DMS153 (cell line): ENCODE measurements at places on chromosomes 11 and 22.

DNA sequence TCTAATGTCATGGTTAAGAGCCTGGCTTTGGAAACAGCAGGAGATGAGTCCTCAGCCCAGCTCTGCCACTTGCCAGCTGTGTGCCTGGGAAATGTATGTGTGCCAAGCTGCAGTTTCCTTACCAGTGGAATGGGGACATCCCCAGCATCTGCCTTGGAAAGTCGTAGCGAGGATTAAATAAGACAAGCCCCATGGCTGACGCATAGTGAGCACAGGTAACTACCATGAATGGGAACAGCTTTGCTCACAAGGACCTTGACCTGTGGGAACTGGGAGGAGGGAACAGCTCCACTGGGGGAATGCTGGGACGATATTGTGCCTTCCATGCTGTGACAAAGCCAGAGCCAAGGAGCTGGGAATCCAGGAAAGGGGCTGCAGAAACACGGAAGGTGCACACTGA is 2.6 kb upstream of the DSCAML1 start:
- DNase-seq: no peak

GRCh38 chr11:75867778-75868374 is 52.9 kb downstream of the UVRAG start:
- peak; percentile 25 for DNase-seq

- no peak for DNase-seq
These were observed 10.5 kb downstream of the YWHAH start for GRCh38 chr22:31954535-31955523.

GRCh38 chr11:110527146-110527545 is 97.4 kb downstream of the FDX1 start:
- DNase-seq: no peak

DNA sequence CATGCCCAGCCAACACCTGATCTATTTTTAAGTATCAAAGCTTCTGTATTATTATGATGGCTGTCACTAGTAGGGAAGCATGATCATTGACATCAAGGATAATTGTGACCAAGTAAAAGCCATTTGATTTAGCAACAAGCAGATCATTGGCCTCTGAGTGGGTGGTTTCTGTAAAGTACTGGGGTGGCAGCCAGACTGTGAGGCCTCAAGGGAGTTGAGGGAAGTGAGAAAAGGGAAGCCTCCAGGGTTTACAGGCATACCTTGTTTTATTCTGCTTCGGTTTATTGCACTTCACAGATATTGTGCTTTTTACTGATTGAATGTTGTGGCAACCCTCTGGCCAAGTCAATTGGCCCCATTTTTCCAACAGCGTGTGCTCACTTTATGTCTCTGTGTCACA is 60.1 kb downstream of the PRR5L start:
- DNase-seq: no peak

DNA sequence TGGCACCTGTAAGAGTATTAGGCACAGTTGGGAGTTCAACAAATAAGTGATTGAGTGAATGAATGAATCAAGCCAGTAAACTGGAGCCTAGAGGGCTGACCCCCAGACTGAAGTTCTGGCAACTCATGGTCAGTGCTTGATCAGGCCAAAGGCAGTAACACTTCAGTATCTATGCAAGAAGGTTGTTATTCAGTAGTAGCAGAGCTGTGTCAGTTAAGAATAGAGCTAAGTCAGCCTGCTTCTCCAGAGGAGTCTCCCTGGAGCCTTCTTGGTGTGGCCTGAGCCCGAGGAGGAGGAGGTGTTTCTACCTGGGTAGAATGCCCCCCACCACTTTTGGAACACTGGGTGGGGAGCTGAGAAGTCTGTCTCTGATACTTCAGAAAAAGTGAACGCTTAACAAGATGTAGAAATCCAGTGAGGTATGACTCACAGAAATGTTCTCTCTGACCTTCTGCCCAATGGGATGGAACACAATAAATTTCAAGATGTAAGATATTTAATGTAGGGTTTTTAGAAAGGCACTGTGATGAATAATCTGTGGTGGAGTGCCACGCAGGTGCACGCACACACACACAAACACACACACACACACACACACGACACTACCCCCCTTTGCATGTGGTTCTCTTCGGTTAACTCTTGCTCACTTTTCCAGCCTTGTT is 219.9 kb downstream of the HIPK3 start:
- DNase-seq: no peak

DNA sequence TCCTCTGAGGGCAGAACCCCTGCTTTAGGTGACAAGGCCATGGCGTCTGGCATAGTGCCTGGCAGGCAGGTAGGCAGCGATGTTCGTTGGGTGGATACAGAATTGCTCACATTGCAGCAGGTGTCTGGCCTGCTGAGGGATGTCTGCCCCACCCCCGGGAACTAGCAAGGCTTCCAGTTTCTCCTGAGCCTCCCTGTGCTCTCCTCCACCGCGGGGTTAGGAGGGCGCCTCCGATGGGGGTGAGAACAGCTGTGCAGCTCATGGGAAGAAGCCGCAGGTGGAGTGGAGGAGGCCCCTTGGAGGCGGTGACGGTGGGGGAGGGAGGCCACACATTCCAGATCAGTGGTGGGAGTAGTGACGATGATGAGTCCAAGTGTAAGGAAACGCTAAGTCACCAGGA is 48.3 kb upstream of the JAM3 start:
- no peak for DNase-seq

DNA sequence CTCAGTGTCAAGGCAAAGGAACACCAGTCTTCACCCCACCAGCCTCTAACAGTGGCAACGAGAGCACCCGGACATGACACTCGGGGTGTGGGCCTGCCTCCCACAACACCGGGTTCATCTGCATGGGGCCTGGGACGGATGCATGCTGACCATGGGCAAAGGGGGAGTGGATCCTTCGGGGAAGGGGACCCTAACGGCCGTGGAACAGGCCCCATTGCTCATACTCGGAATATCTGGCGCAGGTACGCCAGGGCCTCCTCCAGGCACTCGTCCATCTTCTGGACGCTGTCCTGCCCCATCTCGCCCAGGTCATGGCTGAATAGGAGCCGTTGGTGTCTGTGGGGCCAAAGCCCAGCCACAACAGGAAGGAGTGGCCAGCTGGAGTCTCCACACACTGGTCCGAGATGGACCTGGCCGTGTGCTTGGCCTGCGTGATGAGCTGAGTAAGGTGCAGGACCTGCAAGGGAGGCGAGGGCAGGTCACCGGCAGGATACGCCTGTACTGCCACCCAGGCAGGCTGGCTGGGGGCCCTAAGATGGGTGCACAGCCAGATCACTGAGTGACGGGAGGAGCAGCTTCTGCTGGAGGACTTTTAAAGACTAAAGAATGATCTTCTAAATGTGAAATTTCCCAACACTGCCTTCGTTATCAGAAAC is 96.8 kb downstream of the MED15 start:
- no peak for DNase-seq

GRCh38 chr11:71083105-71083504 is 169.3 kb downstream of the SHANK2 start:
- no peak for DNase-seq

- DNase-seq: no peak
These were observed 162.0 kb upstream of the GUCY1A2 start for GRCh38 chr11:107180236-107180635.

GRCh38 chr22:38873469-38874411 is 1.7 kb upstream of the CBX6 start:
- DNase-seq: peak; percentile 98

- no peak for DNase-seq
These were observed 12.3 kb downstream of the ABTB2 start for GRCh38 chr11:34345540-34345876.

- DNase-seq: no peak
These were observed 1.3 kb downstream of the PYGM start for GRCh38 chr11:64758330-64759079.

- DNase-seq: no peak
These were observed 29.8 kb downstream of the SNU13 start for GRCh38 chr22:41658869-41659268.

DNA sequence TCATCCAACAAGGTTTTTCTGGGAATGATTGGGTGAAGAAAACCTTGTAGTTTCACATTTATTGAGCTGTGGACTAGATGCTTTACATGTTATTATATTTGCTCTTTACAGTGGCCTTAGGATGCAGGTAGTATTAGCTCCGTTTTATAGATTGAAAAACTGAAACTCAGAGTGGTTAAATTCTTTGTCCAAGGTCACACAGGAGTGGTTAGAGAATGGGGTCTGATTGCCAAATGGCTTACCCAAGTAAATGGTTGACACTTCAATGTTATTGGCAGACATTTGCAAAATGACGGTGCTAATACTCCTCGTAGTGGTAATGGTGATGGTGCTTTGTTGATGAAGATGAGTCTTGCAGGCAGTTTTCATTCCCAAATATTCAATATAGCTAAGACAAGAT is 2.2 kb downstream of the GTPBP1 start:
- DNase-seq: no peak

GRCh38 chr22:32175683-32176644 is 16.9 kb upstream of the C22orf42 start:
- no peak for DNase-seq

DNA sequence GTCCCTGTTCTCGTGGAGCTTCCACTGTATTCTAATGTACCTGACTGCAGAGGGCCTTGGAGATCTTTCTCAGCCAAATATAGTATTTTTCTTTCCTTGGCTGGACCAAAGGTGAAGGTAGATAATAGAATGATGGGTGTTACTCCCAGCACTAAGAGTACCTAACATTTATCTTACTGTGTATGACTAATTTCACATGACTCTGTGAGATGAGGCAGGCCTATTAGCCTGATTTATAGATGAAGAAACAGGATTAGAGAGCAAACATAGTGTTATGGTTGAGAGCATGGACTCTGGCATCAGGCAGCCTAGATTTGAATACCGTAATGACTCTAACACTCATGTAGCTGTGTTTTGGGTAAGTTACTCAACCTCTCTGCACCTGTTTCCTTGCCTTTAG is 2.7 kb downstream of the ACO2 start:
- no peak for DNase-seq

DNA sequence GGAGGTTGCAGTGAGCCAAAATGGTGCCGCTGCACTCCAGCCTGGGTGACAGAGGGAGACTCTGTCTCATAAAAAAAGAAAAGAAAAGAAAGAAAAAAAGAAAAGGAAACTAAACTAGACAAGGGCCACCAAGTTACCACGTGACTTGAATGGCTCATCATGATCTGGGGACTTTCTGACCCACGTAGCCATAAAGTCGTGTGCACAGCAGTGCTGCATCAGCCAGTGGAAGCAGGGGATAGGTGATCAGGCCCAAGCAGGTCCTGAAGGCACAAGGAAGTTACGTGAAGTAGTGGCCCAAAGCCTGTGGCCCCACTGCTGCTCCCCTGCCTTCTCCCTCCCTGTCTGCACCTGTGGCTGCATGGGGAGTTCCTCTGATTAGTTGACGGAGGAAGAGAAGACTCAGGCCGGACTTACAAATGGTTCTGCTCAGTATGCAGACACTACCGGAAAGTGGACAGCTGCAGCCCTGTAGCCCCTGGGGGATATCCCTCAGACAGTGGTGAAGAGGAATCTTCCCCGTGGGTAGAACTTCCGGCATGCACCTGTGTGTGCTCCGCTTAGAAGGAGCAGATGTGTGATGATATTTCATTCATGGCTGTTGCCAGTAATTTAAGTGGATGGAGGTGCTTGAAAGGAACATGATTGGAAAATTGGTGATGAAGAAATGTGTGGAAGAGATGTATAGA is 18.2 kb upstream of the CD81 start:
- DNase-seq: no peak

DNA sequence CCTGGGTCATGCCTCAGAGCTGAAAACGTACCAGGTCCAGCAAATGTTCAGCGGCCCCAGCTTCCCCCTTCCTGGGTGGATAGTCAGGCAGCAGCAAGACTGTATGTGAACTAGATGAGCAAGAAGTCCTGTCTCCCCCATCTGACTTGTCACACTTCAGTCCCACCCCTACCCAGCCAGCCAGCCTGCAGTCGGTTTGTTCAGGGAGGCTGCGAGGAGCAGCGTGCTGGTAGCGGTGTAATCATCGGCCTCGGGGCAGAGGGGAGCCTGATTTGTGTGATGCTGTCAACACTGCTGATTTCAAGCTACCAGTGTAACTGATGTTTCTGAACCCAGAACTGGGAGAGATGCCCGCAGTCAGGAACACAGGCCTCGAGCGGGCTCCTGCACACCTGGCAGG is 9.6 kb downstream of the TMEM258 start:
- no peak for DNase-seq

- DNase-seq: no peak
These were observed 4.5 kb upstream of the SSH3 start for GRCh38 chr11:67298786-67299185.
